ENCODE measurements at places on chromosomes 12 and 14.

- no peak overlapping the region for H3K27ac ChIP-seq
- H3K27me3 ChIP-seq = peaks cover 33% of the 10 kb centered on the region
- peak overlapping the region; percentile 35 for H3K4me3 ChIP-seq
- no peaks in the 10 kb centered on the region for H3K36me3 ChIP-seq
These were observed 21.4 kb upstream of the VSX2 start for GRCh38 chr14:74217672-74218448.

DNA sequence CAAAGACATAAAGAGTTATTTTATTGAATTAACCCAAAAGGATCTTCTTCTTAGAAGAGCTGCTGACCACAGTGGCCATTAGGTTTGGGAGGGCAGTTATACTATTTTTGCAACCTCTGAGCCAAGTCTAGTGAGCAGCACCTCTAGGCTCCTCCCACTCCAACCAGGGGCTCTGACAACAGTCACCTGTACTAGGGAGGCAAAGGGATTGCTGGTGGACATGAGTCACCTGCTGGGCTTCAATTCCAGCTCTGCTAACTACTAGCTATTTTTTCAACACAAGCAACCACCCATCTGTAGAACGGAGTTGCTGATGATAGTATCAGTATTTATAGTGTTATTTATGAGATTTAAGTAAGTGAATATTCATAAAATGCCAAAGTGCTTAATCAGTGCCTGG lies 166.0 kb downstream of the KLHL28 start:
- no peak for DNase-seq
- no peak overlapping the region for H3K4me3 ChIP-seq
- no peak overlapping the region for H3K27ac ChIP-seq
- peaks cover 8% of the 10 kb centered on the region for H3K27me3 ChIP-seq
- H3K36me3 ChIP-seq = no peaks in the 10 kb centered on the region
- H3K4me1 ChIP-seq = no peaks in the 10 kb centered on the region

- no peaks in the 10 kb centered on the region for H3K36me3 ChIP-seq
- peaks cover 42% of the 10 kb centered on the region for H3K4me1 ChIP-seq
- H3K27me3 ChIP-seq = no peaks in the 10 kb centered on the region
- peak overlapping the region; percentile 90 for H3K27ac ChIP-seq
These were observed 1.4 kb downstream of the DENND5B start for GRCh38 chr12:31589598-31589903.

- no peak overlapping the region for H3K4me3 ChIP-seq
- no peak for DNase-seq
- no peaks in the 10 kb centered on the region for H3K4me1 ChIP-seq
- peaks cover 9% of the 10 kb centered on the region for H3K27me3 ChIP-seq
These were observed 406.1 kb upstream of the TMPO start for GRCh38 chr12:98109266-98109665.

GRCh38 chr12:32868885-32869284 lies 27.7 kb downstream of the PKP2 start:
- H3K4me3 ChIP-seq = no peak overlapping the region
- no peak overlapping the region for H3K27ac ChIP-seq
- DNase-seq = no peak
- H3K4me1 ChIP-seq = no peaks in the 10 kb centered on the region

GRCh38 chr14:68192935-68193334 lies 373.4 kb downstream of the RAD51B start:
- no peaks in the 10 kb centered on the region for H3K36me3 ChIP-seq
- no peak for DNase-seq
- no peaks in the 10 kb centered on the region for H3K27me3 ChIP-seq
- peaks cover 7% of the 10 kb centered on the region for H3K4me1 ChIP-seq
- no peak overlapping the region for H3K4me3 ChIP-seq

DNA sequence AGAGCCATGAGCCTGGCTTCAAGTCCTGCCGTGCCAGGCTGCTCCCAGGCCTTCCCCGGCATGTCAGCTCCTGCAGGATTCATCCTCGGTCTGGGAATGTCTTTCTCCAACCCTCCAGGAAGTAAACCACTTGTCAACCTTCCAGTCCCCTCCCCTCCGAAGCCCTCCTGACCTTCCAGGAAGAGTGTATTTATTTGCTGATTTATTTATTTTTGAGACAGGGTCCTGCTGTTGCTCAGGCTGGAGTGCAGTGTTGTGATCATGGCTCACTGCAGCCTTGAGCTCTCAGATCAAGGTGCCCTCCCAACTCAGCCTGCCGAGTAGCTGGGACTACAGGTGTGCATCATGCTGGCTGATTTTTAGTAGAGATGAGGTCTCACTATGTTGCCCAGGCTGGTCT lies 24.7 kb downstream of the VSX2 start:
- DNase-seq = no peak
- H3K27me3 ChIP-seq = peaks cover 7% of the 10 kb centered on the region
- no peak overlapping the region for H3K27ac ChIP-seq
- H3K36me3 ChIP-seq = no peaks in the 10 kb centered on the region

GRCh38 chr14:85852906-85853305 lies 323.0 kb downstream of the FLRT2 start:
- H3K4me1 ChIP-seq = no peaks in the 10 kb centered on the region
- no peak overlapping the region for H3K4me3 ChIP-seq
- H3K27me3 ChIP-seq = no peaks in the 10 kb centered on the region
- DNase-seq = no peak

DNA sequence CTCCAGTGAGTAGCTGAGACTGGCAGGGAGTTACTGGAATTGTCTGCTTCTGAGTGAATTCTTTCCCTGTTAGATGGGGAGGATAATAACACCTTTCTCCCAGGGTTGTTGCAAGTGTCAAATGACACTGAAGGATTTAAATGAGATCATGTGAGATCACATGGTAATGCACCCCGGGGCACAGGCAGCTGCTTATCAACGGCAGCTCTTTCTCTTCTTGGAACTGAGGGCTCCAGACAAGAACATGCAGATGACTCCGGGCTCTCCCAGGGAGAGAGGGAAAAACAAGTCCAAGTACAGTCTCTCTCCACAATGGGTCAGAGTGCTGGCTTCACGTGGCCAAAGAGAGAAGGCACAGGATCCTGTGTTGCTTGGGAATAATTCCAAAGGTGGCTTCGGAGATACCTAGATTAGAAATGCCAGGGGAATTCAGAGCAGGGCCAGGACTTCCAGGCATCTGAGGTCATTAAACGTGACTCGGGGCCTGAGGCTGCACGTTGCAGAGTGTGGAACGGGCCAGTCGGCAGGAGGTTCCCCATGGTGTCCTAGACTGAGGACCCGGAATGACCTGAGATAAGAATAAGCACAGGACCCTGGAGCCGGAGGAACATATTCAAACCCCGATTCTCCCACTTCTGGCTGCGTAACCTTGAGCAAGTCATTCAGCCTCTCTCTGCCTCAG lies 109.2 kb downstream of the PRMT8 start:
- DNase-seq = peak; percentile 30
- H3K4me3 ChIP-seq = no peak overlapping the region
- peaks cover 33% of the 10 kb centered on the region for H3K27me3 ChIP-seq
- H3K4me1 ChIP-seq = peaks cover 2% of the 10 kb centered on the region
- no peaks in the 10 kb centered on the region for H3K36me3 ChIP-seq

GRCh38 chr12:105477873-105478272 lies 147.4 kb downstream of the C12orf75 start:
- peaks cover 46% of the 10 kb centered on the region for H3K4me1 ChIP-seq
- no peak overlapping the region for H3K4me3 ChIP-seq
- H3K27ac ChIP-seq = no peak overlapping the region
- H3K36me3 ChIP-seq = peaks cover 2% of the 10 kb centered on the region
- no peaks in the 10 kb centered on the region for H3K27me3 ChIP-seq

DNA sequence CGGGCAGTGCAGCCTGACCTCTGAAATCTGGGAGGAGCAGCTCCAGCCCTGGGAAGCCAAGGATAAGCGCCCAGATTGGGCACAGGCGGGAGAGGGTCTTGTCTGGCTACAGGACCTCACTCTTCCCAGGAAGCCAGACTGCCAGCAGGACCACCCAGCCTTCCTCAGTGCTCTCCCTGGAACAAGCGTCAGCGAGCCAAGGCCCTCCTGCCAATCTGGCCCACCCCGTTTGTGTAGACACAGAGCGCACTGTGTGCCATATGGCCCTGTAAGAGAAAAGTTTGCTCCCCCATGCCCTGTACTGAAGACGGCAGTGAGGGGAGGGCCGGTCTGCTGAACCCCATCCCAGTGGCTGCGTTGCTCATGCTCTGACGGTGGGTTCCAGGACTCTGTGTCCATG lies 1.2 kb upstream of the C14orf180 start:
- no peak overlapping the region for H3K27ac ChIP-seq
- no peak for DNase-seq
- H3K4me3 ChIP-seq = no peak overlapping the region
- H3K4me1 ChIP-seq = no peaks in the 10 kb centered on the region

- no peak for DNase-seq
- no peak overlapping the region for H3K27ac ChIP-seq
- no peaks in the 10 kb centered on the region for H3K36me3 ChIP-seq
- H3K4me1 ChIP-seq = peaks cover 12% of the 10 kb centered on the region
- peaks cover 10% of the 10 kb centered on the region for H3K27me3 ChIP-seq
These were observed 26.2 kb downstream of the ANG start for GRCh38 chr14:20714593-20715250.

- peak overlapping the region; percentile 88 for H3K4me3 ChIP-seq
- peaks cover 42% of the 10 kb centered on the region for H3K4me1 ChIP-seq
These were observed 1.1 kb upstream of the YY1 start for GRCh38 chr14:100237735-100238418.

DNA sequence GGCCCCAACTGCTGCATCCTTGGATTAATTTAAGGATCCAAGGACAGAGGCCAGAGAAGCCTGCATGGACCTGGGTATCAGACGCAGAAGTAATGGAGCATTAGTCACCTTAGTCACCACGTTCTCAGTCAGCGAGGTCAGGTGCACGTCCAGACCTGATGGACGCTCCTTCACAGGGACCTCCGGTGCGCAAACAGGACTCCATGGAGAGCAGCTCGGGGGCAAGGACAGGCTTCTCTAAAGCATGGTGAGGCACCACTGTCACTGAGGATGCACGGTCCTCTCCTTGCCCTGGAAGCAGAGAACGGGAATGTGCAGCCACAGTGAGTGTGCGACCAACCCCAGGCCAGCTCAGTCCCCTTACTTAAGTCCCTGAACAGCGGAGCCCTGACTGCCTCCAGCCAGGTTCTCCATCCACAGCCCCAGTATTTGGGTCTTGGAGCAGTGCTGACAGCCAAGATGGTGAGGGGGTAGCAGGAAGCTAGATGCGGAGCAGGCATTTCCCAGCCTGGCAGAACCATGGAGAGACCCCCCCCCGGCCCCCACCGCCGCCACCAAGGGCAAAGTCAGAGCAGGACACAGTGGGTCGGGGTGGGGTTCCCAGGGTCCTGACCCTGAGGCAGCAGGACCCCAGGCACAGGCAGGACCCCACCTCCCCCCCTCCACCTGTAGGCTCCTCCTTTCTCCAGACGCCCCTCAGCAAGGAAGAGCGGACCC lies 253.4 kb upstream of the SFSWAP start:
- DNase-seq = no peak
- no peak overlapping the region for H3K27ac ChIP-seq
- no peaks in the 10 kb centered on the region for H3K36me3 ChIP-seq
- H3K27me3 ChIP-seq = peaks cover 25% of the 10 kb centered on the region

DNA sequence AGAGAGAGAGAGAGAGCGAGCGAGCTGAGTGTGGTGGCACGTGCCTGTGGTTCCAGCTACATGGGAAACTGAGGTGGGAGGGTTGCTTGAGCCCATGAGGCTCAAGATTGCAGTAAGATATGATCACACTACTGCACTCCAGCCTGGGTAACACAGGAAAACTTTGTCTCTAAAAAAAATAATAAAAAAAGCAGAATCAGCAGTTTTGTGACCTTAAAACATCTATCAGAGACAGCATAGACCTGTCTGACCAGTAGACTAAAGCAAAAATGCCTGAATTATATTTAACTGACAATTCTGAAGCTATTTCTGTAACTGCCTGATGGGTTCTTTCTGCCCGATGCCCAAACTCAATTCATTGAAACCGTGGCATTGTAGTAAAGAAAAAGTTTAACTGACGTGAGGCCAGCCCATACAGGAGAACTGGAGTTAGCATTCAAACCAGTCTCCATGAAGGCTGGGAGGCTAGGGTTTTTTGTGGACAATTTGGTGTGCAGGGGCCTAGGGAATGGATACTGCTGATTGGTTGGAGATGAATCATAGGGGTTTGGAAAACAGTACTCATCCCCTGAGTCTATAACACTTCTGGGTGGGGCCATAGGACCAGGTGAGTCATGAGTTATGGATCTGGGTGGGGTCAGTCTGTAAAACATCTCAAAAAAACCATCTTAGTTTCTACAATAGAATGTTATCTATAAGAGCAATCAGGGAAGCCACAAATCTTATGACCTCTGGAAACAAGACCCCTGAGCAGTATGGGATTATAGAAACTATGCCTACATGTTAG lies 8.0 kb upstream of the RASSF8 start:
- no peaks in the 10 kb centered on the region for H3K4me1 ChIP-seq
- DNase-seq = no peak
- no peaks in the 10 kb centered on the region for H3K27me3 ChIP-seq
- H3K36me3 ChIP-seq = no peaks in the 10 kb centered on the region
- H3K4me3 ChIP-seq = no peak overlapping the region

DNA sequence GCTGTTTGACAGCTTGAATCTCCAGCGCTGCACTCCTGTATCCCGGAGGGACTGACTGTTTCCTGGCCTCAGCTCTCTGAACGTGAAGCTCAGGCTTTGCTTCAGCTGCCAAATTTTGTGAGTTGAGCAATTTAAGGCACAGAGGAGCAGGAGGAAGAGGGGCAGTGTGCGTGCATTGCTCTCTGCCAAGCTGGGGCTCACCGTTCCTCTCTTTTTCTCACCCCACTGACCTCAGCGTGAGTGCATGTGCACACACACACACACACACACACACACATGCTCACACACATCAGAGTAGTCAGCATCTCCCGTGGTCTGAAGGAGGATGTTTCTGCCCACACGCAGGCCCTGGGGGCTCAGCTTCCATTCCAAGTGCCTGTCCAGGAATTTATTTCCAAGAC lies 27.8 kb upstream of the BDKRB2 start:
- no peak overlapping the region for H3K4me3 ChIP-seq
- peaks cover 39% of the 10 kb centered on the region for H3K27me3 ChIP-seq
- H3K36me3 ChIP-seq = peaks cover 1% of the 10 kb centered on the region
- peaks cover 22% of the 10 kb centered on the region for H3K4me1 ChIP-seq
- no peak for DNase-seq
- no peak overlapping the region for H3K27ac ChIP-seq

GRCh38 chr12:17577405-17577804 lies 512.6 kb downstream of the RERGL start:
- peaks cover 4% of the 10 kb centered on the region for H3K27me3 ChIP-seq
- no peak for DNase-seq
- no peaks in the 10 kb centered on the region for H3K36me3 ChIP-seq

GRCh38 chr12:104929977-104930376 lies 28.1 kb downstream of the SLC41A2 start:
- H3K36me3 ChIP-seq = no peaks in the 10 kb centered on the region
- H3K4me3 ChIP-seq = no peak overlapping the region
- peaks cover 22% of the 10 kb centered on the region for H3K4me1 ChIP-seq
- H3K27ac ChIP-seq = peak overlapping the region; percentile 1
- no peaks in the 10 kb centered on the region for H3K27me3 ChIP-seq

DNA sequence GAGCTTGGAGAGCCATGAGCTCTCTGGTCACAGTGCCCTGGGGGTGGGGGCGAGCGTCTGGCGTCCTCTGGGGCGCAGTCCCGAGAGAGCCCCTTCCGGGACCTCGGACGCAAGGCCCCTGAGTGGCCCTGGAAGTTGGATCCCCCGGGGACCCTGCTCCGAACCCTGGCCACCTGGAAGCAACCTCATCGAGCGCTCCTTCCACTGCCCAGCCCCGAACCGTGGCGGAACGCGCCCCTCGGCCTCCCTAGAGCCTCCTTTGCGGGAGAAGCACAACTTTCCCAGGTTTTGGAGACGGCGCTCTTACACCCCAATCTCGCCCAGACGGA lies 1.2 kb downstream of the NOS1 start:
- H3K4me3 ChIP-seq = peak overlapping the region; percentile 33
- H3K36me3 ChIP-seq = no peaks in the 10 kb centered on the region
- no peak for DNase-seq
- peaks cover 72% of the 10 kb centered on the region for H3K27me3 ChIP-seq
- H3K4me1 ChIP-seq = peaks cover 4% of the 10 kb centered on the region

GRCh38 chr14:28785096-28785952 lies 18.7 kb downstream of the FOXG1 start:
- peaks cover 12% of the 10 kb centered on the region for H3K4me1 ChIP-seq
- H3K27ac ChIP-seq = no peak overlapping the region
- DNase-seq = peak; percentile 79
